ENCODE measurements at places on chromosomes 5 and 9.

DNA sequence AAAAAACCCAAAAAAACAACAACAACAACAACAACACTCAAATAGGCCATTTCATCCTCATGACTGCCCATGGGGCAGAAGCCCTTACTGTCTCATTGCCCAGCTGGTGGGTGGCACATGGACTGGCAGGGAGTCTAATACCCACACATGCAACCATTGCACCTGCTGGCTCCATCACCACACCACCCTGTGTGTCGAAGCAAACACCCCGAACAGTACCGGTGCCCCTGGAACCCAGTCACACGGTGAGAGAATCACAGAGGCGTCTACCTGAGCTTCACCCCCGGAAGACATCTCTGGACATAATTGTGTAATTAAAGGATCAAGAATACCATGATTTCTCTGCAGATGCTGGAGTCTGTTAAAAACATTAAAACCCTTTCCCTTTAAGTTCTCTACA, 6.5 kb downstream of the PAEP start:
- DNase-seq: no peak

DNA sequence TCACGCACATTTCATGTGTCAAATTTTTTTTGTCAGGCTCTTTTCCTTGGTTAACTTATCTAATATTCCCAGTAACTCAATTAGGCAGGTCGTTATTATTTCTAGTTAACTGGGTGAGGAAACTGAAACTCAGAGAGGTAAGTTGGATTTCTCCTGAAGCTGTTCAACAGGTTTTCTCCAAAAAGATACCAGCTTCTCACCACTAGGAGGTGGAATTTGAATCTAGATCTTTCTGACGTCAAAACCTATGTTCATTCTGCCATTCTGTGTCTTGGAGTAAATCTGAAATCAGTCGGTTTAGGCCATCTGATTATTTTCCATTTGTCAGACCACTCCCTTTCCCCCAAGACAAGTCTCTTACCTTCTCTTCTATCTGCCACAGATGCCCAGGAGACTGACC, 572.9 kb downstream of the ACTL7B start:
- no peak for DNase-seq

GRCh38 chr9:21866302-21866701, 63.9 kb downstream of the MTAP start:
- DNase-seq: no peak

DNA sequence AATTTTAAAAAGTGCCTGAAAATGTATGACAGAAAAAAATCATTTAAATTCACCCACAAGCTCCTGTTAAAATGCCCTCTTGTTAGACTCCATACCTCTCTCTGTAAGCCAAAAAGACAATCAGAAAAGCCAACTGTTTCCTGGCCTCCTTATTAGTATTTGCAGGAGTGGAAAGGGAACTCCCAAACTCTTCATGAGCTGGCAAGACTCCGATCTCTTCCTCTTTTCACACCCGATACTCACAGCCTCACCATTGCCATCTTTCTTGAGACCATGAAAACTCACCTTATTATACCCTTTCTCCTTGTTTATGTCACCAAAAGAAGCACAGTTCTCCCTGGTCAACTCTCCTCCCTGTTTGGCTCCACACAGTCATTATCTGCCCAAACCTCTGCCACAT, 197.8 kb downstream of the DMAC1 start:
- DNase-seq: no peak

DNA sequence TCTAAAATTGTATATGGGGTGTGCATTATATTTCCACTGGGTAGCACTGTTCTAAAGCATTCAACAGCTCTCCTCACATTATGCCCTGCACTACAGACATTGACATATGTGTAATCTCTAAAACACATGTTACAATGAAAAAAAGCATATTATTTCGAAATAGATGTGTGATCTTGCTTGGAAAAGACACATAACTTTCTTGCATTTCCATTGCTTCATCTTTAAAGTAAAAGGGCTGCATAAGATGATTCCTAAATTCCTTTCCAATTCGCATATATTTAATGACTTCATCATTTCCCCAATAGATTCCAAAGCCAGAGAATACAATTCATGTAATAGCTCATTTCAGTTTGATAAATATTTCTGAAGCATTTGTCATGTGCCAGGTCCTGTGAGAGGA, 566.9 kb downstream of the PDE4D start:
- DNase-seq: no peak

- no peak for DNase-seq
Measured at GRCh38 chr9:99140685-99141314, 35.9 kb downstream of the TGFBR1 start.

DNA sequence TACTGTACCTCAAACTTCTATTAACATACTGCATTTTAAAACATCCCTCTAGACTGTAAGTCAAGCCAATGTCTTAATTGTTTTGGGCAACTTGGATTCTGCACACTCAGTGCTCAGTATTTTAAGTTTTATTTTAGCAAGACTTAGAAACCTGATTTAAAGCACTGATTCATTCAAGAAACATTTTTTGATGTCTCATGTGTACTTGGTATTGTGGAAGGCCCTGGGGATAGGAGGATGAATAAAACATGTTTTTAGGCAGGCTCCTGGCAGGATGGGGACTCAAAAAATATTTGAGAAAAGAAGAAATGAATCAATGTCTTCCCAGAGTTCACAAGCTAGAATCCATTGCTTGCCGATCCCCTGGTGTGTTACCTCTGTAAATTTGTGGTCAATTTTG, 334.0 kb upstream of the PUM3 start:
- no peak for DNase-seq

DNA sequence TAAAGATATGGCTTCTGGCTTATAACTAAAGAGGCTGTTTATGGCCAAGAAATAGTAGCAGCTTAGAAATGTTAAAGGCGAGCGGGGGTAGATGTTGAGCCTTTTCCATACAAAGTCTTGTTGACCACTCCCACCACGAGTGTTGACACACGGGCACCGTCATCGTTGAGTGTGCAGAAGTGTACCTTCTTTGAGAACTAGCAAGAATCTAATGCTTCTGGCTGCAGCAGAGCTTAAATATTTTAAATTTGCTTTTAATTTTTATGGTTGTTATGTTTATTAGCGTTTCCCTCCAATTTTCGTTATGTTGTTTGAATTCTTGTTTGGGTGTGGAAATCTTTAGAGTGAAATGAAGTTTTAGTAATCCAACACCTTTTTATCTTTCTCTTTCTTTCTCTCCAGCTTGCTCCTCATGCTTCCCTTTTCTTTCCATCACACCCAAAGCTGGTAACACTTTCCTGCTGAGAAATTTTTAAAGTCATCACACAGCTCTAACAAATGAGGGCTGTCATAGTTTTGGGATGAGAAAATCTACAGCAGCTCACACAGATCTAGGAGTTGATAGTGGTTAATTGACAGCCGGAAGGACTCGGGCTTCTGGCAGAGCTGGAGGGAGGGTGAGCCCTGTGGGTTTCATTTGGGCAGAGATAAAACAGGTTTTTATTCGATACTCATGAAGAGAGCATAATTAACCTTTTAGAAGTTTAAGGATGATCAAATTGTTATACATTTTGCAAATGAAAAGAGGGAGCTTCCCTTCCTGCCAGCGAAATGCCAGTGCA, 120.1 kb upstream of the ZNF608 start:
- no peak for DNase-seq

- DNase-seq: no peak
Measured at GRCh38 chr9:115296831-115297565, 179.0 kb upstream of the TNC start.
